GM04504 (cell line): ENCODE measurements at places on chromosomes 2 and 18.
A peak's percentile ranks its signal among the peaks of the same experiment; 100 is the strongest.

- DNase-seq, result no peak
Observed at GRCh38 chr2:81901017-81901416, 1596.5 kb upstream of the LRRTM1 start.

DNA sequence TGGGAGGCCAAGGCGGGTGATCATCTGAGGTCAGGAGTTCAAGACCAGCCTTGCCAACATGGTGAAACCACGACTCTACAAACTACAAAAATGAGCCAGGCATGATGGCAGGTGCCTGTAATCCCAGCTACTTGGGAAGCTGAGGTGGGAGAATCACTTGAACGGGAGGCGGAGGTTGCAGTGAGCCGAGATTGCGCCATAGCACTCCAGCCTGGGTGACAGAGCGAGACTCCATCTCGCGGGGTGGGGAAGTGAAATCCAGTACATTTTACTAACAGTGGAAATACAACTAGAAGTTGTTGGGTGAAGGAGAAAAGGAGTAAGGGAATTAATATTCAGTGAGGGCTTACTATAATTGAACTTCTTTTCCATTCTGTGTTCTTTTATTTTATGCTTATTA lies 13.2 kb upstream of the ENOSF1 start:
- DNase-seq, result no peak

GRCh38 chr2:15042801-15043217 lies 410.3 kb downstream of the LRATD1 start:
- no peak for DNase-seq

DNA sequence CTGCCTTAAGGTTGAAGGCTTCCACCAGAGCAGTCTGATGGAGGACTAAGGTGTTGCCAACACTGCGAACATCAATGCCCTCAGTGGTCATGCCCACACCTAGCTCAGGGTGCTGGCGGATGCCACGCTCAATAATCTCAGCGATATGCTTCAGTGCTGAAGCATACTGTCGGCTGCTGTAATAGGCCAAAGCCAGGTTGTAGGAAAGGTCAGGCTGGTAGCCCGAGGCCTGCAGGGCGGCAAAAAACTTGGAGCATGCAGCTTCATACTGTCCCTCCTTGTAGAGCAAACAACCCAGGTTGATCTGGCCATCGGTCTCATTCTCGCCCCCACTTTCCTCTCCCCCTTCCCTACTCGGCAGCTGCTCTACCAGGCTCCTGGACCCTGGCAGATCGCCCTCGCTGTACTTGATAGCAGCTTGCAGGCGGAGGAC lies 159.4 kb downstream of the AGPS start:
- no peak for DNase-seq

- DNase-seq, result no peak
Observed at GRCh38 chr2:240231838-240232244, 91.4 kb upstream of the OTOS start.

DNA sequence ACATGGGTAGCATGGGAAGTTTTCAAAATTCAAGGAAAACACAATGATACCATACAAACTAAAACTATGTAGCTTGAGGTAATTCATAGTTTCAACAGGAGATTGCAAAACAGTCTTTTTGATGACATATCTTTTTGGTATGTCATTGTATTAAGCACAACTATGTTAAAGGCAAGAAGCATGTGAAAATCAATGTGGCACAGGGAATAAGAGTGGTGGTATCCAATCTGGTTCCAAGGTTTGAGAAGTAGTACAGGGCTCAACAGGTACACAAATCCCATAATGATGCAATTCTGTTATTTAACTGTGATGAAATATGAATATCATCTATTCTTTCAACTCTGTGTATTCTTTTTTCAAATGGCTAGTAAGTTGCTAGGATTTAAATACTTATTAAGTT lies 16.4 kb upstream of the DLX2 start:
- no peak for DNase-seq

GRCh38 chr2:43333656-43334144 lies 107.3 kb upstream of the ZFP36L2 start:
- peak; percentile 67 for DNase-seq

GRCh38 chr2:101556033-101556459 lies 81.1 kb upstream of the RFX8 start:
- DNase-seq, result no peak

DNA sequence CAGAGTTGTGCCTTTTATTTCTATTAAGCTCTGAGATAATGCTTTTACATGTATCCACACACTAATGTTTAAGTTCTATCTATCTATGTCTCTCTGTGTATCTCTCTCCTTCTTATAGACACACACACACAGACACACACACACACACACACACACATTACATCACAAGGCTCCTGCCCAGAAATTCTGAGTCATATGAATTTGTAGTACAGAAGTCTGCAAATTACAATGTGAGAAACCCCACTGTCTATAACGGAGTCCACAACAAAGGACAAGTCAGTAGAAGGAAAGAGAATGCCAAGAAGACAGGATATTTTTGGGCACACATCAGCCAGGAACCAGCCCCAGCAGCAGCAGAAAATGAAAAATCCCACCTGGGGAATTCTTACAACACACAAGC lies 142.4 kb downstream of the EN1 start:
- DNase-seq, result peak; percentile 33

DNA sequence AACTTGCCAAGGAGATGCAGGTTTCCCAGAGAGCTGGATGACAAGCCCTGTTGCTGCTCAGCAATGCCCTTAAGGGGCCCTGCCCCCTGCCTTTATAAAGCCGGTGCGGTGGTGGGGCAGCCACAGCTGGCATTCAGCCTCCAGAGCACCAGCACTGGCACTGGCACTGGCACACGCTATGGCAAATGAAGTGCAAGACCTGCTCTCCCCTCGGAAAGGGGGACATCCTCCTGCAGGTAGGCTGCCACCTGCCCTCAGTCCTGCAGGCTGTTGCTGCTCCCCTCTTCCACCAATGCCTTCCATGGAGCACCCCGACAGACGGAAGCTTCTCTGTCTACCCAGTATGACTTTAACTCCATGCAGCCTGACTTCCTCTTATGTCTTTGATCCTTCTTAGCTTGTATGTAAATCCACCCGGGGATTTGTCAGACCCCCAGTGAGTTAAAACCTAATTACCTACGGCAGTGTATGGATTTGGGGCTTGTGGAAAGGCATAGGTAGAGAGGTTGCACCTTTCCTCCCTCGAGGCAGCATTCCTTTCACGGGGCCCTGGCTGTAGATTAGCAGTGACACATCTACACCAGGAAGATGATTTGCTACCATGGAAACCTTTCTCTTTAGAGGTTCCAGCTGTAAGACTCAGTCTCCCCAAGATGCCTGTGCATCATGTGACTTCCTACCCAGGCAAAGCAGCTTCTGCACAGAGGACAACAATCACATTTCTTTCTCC lies at the start of gene DAPL1:
TSS of gene DAPL1 (plus strand) at position 123 of the 730 bp plus-strand sequence. CDS start at position 179, 56 bp downstream.
- no peak for DNase-seq

GRCh38 chr2:135152361-135152760 lies 100.3 kb downstream of the RAB3GAP1 start:
- no peak for DNase-seq

- no peak for DNase-seq
Observed at GRCh38 chr2:240687045-240687740, 4.5 kb upstream of the AQP12A start.

DNA sequence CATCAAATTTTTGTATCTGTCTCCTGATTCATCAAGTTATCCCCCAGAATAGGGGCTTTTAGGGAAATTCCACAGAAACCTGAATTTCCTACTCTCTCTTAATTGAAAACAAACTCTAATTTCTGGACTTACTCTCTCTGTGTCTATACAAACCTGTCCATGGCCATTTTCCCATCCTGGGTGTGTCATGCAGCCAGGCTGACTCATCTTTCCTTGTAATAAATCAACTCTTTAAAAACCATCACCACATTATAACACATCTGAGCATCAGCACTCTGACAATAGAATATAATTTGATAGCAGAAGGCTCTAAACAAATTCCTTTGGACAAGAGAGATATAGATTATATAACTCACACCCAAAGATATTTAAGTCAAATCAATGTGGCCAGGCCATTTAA lies 610.2 kb downstream of the DCC start:
- DNase-seq, result no peak

DNA sequence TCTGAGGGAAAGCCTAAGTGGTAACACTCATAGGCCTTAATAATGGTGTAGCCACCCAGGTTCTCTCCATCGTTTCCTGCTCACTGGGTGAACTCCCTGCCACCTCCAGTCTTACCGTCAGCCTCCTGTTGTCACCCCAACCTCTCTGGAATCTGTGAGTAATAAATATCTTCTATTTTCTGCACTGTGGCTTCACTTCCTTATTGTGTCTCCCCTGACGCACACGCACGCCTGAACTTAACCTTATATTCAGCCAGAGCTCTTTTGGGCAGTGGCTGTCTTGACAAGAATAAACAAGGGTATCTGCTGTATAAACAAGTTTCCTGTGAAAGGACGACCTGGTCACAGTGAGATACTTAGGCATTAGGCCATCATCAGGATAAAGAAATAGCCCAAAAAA lies 467.2 kb downstream of the SPAG16 start:
- DNase-seq, result no peak

DNA sequence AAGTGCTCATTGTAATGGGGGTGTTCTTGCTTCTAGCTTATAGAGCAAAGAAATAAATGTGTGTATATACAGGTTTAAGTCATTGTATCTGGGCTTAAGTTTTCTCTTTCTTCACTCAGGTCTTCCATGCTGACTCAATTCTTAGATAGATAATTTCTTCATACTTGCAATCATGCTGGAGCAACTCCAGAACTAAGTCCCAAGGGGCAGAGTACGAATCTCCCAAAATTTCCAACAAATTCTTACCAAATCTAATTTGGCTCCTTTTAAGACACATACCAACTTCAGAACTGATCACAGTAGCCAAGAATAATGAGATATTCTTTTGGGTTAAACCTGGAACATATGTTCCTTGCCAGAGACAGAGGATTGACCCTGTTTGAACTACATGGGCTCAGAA lies 4.3 kb upstream of the SPAG16 start:
- DNase-seq, result peak; percentile 8

DNA sequence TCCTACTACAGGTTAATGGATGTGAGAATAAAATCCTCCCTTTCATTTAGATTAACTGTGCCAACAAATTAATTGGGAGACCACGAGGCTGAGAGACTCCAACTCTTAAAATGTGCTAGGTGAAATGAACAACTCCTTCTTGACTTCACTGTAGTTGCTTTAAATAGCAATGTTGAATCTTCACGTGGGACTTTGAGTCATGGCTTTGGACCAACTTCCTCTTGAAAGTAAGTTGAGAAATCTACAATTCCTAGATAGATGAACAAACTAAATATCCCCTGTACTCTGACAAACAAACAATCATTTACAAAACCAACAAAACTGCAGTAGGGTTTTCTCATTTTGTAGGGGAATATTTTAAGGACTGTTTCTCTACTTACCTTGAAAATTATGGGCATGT lies 291.9 kb upstream of the SPRED2 start:
- no peak for DNase-seq

GRCh38 chr2:23745726-23746105 lies 181.2 kb downstream of the ATAD2B start:
- peak; percentile 60 for DNase-seq

DNA sequence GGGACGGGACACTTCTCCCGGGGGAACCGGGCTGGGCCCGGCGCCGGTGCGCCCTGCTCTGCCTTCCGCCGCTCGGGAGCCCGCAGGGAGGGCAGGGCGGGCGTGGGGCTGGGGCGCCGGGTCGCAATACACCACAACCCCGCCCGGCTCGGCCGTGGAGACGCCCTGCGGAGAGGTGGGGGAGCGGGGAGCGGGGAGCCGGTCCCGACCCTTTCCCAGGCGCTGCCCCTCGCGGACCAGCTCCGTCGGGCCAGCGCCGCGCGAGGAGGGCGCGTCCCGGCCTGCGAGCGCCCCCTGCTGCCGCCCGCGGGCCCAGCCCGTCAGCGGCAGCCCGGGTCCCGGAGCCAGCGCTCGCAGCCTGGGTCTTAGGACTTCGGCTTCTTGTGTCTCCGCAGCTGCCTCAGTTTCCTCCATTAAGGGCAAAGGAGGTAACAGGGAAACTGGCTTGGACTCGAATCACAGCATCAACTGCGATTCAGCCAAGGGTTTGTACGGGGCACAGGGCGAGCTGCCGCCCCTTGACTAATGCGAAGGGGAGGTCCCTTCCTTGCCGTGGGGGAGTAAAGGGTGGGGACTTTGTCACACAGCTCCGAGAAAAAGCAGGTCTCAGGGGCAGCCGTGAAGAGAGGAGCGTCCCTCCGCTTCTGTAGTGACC lies 635 bp upstream of the ADRA2B start:
- DNase-seq, result peak; percentile 7

- peak; percentile 89 for DNase-seq
Observed at GRCh38 chr18:49055754-49056172, 105.0 kb upstream of the SMAD7 start.

DNA sequence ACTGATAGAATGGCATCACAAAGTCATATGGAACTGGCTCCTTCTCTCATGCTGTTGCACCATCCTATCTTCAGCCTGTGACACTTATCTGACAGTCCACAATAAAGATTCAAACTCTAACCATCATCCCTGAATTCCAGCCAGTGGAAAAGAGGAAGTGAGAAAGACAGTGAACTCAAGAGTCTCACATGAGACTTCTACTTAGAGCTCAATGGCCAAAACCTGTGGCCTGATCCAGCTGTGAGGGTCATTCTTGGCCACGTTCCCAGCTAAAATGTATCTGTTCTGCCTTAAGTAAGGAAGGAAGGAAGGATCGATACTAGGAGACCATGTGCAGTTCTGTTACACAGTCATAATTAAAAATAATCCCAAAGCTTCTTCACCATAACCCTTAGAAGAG lies 73.6 kb downstream of the RND3 start:
- DNase-seq, result no peak

DNA sequence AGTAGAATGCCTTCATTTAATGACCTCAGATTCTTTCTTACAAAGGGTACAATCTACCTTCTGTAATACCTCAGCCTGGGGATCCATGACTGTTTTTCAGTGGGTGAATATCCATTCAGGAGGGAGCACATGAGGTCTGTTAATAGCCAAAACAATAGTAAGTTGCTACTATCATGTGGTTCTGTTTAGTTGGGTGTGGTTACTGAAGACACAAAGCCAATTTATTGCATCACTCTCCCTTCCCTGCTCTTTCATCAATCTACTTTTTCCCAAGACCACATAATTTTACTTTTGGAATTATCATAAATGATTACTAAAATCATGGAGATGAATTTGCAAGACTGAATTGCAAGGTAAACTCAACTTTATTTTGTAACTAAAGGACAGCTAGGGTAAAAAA lies 254.2 kb downstream of the GALNT13 start:
- no peak for DNase-seq

- no peak for DNase-seq
Observed at GRCh38 chr2:152626911-152627339, 90.3 kb downstream of the PRPF40A start.

GRCh38 chr2:236656166-236656565 lies 86.5 kb downstream of the ACKR3 start:
- DNase-seq, result no peak

GRCh38 chr18:59696311-59697235 lies 650 bp downstream of the CCBE1 start:
- DNase-seq, result no peak

GRCh38 chr18:10687161-10687925 lies 161.5 kb downstream of the NAPG start:
- DNase-seq, result no peak

GRCh38 chr2:199455210-199455544 lies 2.6 kb downstream of the SATB2 start:
- no peak for DNase-seq

- DNase-seq, result no peak
Observed at GRCh38 chr18:2994603-2995432, 18.1 kb downstream of the LPIN2 start.
